Putamen (tissue), 1 donor: ENCODE measurements at places on chromosomes 5 and 9.

DNA sequence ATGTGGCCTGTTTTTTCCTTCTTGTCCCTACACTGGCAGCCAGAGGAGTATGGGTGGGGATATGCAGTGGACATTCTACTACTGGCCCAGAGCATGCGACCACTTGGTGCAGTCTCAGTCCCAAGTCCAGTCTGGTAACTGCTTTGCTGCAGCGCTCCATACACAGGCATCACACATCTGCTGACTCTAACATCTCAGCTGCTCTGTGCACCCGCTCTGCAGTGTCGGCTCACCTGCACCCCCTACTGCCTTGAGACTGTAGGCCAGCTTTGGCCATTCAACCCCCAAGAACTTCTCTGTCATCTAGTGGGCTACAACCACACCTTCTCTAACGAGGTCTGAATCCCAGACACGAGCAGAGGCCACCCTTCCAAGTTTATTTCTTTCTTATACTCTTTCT is 46.4 kb upstream of the SLCO6A1 start:
- DNase-seq, result no peak

GRCh38 chr5:93953442-93953841 is 212.0 kb upstream of the POU5F2 start:
- DNase-seq, result no peak

DNA sequence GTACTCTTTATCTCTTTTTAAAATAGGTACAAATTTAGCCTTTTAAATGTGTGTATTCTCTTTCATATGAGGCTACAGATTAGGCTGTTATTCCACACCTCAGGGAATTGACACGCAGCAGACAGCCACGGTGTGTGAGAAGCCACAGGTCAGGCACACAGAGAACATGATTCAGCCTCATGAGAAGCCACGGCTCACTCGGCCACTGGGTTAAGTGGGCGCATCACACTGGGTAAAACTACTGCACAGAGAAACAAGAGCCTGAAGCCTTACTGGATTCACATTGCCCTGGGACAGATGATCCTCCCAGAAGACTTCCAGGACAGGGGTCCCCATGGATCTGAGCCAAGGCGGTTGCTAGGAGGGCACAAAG is 28.2 kb downstream of the LPCAT1 start:
- DNase-seq, result no peak

DNA sequence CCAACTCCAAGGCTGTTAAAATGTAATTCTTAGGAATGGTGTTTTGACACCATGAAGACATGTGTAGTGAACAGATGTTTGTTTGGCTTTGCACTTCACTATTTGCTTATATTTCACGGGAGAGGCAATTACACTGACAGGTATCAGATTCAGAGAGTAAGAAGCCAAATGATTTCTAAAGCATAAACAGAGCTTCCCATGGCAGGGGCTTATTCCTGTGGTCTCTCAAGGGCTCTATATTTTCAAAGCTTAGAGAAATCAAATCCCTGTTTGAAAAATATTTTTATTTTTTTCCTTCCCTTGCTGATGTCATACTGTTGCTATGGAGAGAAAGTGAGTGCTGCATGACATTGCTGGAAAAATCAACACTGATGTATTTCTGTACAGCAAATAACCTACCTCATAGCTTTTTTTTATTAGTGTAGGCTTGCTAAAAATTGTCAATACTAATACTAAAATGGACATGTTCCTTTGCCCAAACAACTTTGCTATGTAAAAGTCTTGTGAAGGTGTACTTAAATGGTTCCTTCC is 161.4 kb downstream of the GIN1 start:
- DNase-seq, result no peak

- no peak for DNase-seq
Observed at GRCh38 chr9:129311643-129312042, 133.6 kb upstream of the IER5L start.

DNA sequence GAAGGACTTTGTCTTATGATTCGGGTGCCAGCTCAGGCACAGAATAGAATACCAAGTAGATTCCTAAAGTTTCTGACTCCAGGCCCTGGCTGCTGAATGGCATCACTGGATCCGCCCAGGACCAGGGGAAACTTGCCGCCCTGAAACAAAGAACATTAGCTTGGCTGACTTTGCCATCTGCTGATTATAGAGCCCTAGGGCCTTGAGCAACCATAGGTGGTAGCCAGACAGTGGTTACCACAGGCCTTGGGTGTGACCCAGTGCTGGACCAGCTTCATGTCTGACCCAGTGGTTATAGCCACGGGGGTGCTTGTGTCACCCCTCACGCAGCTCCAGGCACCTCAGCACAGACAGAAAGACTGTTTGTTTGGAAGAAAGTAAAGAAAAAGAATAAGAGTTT is 62.7 kb downstream of the SSBP2 start:
- DNase-seq, result no peak

DNA sequence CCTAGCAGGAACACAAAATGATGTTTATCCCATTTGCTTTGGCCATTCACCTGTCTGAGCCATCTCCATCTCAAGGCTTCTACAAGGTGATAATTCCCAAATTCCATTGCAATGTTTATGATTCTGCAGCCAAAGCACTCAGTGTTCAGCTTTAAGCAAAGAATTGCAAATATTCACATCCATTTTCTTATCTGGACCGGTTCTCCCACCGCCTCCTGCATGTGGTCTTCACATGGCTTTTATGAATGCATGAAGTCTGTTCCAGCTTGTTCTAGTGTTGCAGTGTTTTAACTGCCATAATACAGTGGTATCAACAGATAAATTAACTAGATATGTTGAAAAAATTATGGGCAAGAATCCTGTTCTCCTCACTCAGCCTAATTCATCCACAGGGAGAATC is 443.0 kb upstream of the KLF4 start:
- no peak for DNase-seq

DNA sequence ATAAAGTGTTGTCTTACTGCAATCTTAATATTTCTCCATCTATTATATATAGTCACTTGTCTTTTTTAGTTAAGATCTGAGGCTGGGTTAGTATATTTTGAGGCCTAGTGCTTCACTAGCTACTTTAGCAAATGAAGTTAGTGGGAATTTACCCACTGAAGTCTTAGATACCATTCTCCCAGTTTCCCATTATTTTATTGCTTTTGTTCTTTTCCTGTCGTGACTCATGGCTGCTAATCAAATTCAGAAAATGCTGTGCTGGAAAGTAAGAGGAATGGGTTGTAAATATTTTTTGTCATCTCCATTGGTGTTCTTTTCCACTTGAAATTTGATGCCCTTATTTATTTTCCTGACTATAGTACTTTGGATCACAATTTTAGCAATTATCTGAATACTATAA is 14.2 kb downstream of the TCERG1 start:
- no peak for DNase-seq

GRCh38 chr9:81266674-81267073 is 422.7 kb downstream of the TLE1 start:
- DNase-seq, result no peak

DNA sequence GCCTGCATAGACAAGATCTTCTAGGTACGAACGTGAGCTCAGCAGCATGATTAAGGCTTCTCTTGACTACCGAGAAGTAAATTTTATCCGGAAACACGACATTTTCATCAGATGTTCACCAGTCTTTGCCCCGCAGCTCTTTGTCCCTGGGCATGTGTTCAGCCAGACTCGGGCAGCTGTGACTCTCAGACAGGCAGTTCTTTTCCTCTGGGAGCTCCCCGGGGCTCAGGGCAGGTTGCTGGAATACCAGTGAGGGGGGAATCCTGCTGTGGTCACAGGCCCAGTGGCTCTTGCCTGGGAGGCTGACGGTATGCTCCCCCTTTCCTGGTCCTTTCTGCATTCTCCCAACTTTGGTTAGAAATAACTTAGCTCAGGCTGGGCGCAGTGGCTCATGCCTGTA is 186.1 kb downstream of the GNA14 start:
- DNase-seq, result no peak

DNA sequence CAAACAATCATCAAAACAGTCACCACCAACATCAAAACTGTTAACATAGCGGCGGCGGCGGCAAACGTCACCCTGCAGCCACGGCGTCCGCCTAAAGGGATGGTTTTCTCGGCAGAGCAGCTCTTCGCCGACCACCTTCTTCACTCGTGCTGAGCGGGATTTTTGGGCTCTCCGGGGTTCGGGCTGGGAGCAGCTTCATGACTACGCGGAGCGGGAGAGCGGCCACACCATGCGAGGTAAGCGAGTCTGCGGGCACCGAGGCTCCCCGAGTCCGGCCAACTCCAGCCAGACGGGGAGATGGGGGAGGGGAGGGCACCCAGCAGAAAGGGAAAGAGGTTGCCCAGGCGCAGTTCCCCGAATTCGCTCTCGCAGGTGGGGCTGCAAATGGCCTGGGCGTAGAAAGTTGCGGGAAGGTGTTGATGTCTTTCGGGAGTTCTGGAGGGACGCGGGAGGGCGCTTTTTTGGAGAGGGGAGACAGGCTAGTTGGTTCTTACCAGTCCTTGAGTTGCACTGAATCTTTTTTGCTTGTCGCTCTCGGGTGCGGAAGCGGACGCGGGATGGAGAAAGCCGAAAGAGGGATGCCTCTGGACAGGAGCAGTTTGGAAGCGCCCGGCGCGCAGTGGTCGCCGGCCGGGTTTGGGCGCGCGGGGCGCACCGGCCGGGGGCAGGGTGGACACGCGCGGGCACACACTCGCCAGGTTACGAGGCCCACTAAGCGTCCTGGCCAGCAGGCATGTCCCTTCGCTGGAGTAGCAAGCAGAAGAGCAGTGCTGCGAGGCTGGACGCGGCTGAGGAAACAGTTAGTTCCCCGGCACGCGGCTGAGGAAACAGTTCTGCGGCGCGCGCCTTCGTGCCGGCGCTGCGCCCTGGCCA is 849 bp downstream of the RORB start:
- peak; percentile 37 for DNase-seq

GRCh38 chr9:113857875-113858274 is 18.2 kb upstream of the ZNF618 start:
- no peak for DNase-seq

DNA sequence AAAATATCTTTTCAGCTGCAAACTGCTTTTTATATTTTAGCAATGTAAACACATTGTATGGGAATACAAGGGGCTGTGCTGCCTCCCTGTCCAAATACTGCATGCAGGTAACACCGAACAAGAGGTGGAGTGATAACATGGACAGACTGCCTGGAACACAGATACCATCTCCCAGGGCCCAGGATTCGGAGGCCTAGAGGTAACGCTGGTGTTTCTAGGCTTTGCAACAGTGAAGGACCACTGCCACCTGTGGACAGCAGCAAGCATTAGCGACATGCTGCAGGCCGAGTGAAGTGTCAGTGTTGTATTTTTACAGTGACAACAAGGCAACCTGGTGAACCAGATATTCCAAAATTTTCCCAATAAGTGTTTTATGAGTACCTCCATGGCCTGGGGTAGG is 379.1 kb downstream of the DMRT2 start:
- DNase-seq, result no peak

GRCh38 chr5:157511651-157512644 is 51.9 kb downstream of the NIPAL4 start:
- DNase-seq, result peak; percentile 53

- DNase-seq, result no peak
Observed at GRCh38 chr5:150148117-150148927, 7.3 kb downstream of the PDGFRB start.

DNA sequence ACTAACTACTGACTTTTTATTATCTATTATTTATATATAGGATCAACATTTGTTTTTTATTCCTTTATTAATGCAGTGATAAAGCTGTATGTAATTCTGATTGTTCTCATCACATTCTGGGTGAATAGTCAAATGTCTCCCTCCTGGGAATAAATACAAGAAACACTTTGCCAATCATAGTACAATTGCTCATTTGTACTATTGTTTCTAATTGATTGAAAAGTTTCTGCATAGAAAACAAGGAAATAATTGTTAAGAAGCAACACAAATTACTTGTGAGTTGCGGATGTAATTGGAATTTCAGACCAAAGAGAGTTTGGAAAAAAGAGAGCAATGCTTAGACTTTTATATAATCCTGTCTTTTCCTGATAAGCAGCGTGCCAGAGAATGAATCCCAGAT is 1013.9 kb downstream of the EFNA5 start:
- DNase-seq, result peak; percentile 59

DNA sequence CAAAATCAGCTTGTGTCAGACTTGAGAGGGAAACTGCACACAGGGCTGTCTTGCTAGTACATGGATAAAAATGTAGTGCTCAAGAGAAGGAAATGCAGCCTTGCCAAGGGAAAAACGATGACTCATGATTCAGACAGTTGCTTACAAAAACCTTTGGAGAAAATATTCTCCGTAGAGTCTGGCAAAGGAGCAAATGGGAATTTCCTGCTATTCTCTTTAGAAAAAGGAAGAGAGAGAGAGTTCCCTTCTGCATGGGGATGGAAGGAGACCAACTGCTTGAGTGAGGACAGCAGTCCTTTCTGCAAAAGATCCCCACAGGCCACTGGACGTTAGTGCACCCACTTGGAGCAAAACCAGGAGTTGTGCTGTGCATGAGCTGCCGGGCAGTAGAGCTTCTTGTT is 7.6 kb downstream of the IFNB1 start:
- peak; percentile 29 for DNase-seq
